MM.1S (cell line): ENCODE measurements at places on chromosomes 5 and 9.

GRCh38 chr5:75668977-75669689 is 48.1 kb downstream of the POC5 start:
- peak; percentile 38 for DNase-seq

- DNase-seq, result no peak
Observed at GRCh38 chr9:113386571-113387393, 10.0 kb upstream of the HDHD3 start.

GRCh38 chr5:158714049-158714643 is 385.6 kb downstream of the EBF1 start:
- no peak for DNase-seq

DNA sequence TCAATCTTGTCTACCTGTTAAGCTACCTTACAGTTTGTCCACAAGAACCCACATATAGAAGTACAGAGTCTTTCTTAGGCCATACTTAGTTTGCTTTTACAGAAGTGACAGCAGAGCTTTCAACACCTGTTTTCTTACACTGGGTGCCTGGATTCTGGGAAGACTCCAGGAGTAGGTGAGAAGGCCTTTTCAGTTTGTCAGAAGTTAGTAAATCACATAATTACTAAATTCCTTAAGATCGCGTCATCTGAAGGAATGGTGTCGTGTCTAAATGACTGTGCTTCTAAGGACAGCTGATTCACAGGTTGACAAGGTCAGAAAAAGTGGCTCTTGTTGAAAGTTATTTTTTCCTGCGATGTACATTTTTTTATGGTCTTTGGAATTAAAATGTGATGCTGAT is 97.0 kb upstream of the FAM120A start:
- DNase-seq, result no peak

DNA sequence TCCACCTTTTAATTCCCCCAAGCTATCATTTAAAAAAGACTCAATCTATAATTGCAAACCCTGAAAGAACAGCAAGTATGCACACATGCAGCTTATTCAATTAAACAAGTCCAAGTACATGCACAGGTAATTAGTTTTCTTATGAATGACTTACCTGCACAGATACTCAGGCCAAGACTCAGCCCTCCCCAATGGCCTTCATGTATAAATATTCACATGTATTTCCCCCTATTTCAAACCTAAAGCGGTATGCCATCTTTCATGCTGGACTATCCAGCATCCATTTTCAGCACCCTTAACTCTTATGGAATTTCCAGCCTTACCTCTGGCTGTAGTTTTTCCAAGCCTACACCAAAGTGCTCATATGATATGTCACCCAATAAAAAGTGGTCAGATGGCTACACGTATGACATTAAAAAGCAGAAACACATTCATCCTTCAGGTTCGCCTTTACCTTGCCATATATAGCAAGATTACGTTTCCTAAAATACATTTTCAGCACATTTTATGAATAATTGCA is 205.5 kb downstream of the MEF2C start:
- no peak for DNase-seq

DNA sequence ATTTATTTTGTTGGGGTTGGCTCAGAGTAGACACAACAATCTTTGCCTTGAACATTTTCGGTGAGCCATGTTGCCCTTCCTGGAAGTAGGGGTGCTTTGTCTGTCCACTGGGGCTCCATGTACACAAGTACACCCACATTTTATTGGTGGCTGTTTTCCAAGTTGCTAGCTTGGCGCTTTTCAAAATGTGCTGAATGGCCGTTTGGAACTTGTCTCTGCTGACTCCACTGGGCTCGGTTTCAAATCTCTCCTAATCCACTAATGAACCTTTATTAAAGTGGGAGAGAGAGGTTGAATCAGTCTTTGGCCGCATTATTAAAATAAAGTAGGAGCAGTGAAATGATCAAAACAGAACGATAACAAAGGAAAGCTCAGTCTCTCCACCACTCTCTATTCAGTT is 64.6 kb upstream of the TAF11L2 start:
- DNase-seq, result no peak

DNA sequence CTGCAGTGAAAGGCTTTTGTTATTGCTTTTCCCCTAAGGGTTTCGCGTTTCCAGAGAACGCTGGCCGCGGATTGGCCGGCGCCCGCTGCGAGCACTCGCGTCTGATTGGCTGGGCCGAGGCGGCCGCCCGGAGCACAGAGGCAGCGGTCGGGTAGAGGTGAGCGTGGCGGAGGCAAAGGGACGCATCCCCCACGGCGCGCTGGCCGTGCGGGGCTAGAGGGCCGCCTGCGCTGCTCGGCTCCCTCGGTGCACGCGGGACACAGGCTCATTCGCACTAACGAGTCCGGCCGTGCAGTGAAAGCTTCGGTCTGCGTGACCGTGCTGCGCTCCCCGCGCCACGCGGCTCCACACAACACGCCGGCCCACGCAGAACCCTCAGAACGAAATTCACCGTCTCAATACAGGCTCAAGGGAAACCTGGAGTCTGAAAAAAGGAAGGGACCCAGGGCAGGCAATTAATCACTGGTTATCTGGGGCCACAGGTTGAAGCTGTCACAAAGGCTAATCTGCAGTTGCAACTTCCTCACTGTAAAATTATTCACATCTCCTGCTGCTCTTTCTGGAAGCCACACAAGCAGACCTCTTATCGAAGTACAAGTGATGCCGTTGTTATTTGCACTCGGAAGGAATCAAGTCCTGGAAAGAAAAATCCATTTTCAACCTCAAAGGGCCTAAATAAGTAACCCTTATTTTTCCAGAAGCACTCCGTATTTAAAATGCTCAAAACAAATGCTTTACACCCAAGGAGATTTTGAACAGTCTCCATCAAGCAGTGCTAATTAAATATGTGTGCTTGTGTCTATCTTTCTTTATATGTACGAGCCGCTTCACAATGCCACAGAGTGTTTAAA is 94.6 kb downstream of the ZNF608 start:
- DNase-seq, result peak; percentile 51

DNA sequence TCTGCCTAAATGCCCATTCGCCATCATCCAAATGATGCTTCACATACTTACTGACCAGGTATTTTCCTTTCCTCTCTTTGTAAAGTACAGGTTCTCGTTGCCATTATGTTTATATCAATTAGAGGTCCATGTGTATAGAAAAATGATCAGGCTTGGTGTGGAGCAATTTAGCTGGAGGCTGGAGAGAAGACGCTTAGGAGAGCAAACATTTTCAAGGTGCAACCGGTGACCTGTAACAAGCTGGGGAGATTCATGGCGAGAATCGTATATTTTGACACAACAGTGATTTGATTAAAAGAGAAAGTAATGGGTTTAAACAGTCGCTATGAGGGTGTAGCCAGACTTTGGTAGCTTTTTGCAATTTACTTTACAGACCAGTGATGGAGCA is 170.9 kb upstream of the TBCA start:
- DNase-seq, result no peak
